Glomerular endothelial cell (primary cell): ENCODE measurements at places on chromosomes 4 and X. TPM values are rescaled to one million over a fixed set of nuclear protein-coding genes. Genes with fewer than 3 reads are reported as not detected.

Gene PRSS12
- 0.53 and 1.7 TPM in 2 replicates for total RNA-seq

DNA sequence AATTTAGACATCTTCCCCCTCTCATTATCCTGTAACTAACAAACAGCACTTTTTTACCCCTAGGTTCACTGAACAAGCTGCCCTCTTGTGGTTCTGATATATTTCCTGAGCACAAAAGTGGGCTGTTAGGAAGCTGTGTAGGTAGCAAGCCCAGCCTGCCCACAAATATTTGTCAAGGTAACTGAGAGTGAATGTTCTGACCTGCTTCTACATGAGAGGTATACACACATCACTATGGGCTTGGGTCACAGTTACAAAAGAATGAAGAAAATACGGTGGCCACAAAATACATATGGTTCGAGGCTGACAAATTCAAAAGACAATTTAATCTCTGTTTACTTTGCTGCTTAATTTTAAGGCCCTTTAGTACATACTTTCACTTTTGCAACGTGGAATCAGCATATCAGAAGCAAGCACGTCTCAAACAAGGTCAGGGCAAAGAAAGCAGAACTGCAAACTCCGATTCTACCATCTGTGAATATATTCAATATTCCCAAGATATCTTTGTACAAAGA is 78.7 kb downstream of the RBM47 start:
- DNase-seq: no peak

DNA sequence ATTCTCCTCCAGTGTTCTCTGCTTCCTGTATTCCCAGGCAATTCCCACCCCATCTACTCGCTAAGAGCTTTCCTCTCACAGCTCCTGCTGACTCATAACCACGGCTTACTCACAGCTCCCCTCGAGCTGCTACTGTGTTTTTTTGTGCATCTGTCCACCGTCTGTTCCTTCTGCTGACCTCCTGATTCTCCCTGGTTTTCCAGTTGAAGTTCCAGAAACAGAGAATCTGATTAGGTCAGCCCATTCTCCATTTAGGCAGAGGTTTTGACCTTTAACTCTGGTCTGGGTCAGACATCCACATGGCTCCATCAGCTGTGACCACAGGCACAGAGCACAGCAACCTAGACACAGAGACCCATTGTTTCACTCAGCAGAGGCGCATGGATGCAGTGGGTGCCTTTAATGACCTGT is 5.5 kb upstream of the SMIM20 start:
- DNase-seq: no peak

- DNase-seq: no peak
These were observed 242.4 kb downstream of the EVC2 start for GRCh38 chr4:5465956-5466355.
